ENCODE measurements at places on chromosomes 6 and 20.
A peak's percentile ranks its signal among the peaks of the same experiment; 100 is the strongest.

DNA sequence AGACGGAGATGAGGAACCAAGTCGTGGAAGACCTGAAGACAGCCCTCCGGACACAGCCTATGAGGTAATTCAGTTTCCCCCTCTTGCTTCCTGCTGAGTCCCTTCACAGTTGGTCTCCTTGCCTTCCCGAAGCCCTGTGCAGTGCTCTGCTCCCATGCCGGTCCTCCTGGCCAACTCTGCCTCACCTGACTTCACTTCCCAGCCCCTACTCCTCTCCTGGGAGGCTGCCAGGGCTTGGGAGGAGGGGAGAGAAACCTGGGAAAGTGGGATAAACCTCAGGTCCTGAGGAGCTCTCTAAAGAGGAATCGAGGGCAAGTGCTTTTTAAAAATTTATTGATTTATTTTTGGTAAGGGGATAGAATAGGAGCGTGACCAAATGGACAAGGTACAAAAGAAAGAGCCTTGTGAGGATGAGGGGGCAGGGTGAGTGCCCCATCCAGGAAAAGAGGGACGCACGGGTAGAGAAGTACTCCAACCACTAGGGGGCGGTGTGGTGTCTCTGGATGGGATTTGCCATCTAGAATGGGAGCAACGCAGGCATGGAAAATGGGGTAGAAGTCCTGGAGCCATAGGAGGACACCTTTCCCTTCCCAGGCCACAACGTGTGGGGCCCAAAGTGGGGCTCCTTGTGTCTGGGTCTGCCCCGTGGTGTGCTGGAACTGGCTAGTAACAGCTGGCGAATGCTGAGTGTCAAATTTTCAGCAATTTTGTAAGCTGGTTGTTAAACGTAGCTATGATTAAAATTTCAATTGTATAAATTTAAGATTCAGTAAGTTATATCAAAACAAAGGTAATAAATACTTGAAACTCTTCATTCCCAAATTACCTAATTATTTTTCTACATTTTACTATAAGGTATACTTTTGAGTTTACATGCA, 69.0 kb downstream of the MOCS1 start:
- peak; percentile 23 for DNase-seq

DNA sequence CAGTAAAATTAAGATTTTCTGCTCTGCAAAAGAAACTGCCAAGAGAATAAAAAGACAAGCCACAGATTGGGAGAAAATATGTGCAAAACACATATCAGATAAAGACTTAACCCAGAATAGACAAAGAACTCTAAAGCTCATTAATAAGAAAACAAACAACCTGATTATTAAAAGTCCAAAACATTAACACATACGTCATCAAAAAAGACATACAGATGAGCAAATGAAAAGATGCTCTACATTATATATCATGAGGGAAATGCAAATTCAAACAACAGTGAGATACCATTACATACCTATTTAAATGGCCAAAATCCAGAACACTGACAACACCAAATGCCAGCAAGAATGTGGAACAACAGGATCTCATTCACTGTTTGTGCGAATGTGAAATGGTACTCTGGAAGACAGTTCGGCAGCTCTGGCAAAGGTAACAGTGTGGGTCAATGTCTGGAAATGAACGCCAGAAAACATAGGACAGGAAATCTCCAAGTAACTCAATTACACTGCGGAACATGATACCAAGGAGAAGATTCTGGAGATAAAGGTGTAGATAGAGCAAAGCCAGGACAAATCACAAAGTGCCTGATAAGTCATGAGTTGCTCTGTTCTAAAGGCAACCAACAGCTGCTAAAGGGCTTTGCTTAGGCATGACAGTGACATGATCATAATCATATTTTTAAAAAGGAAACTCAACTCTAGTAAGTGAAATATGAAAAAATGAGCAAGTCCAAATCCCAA, 96.8 kb downstream of the PDE10A start:
- DNase-seq = no peak

GRCh38 chr20:44572551-44573500, 9.6 kb upstream of the PKIG start:
- peak; percentile 54 for DNase-seq

DNA sequence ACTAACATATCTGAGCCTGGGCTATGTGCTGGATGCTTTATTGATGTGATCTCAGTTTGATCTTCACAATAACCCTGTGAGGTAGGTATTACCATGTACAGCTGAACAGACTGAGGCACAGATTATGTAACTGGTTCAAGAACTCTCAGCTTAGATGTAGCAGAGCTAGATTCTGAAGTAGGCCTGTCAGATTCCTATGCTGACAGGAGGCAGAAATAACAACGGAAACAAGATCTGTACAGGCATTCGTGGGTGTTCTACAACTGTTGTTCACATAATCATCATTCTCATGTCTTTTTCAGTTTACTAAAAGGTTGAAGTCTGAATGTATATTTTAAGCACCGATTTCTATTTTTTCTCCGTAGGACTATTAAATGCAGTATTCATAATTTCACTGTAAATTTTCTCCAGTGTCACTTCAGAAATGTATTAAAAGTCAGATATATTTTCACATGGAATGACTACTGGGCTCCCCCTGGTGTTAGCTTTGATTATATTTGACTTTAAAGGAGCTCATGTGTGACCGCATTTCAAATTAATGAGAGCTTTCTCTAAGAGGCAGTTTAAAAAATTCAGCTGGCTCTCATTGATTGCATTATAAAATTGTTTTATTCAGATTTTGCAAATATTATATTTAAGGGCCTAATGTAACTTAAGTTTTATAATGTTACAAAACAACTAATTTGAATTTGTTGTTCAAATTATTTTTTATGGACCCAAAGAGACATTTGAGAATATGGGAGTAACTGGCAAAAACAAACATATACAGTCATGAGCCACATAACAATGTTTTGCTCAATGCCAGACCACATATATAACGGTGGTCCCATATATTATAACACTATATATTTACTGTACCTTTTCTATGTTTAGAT, 36.4 kb upstream of the SLC17A4 start:
- DNase-seq = no peak

- no peak for DNase-seq
Observed at GRCh38 chr6:89347825-89348224, 4.7 kb downstream of the UBE2J1 start.
